ENCODE measurements at places on chromosomes 3 and 15.

DNA sequence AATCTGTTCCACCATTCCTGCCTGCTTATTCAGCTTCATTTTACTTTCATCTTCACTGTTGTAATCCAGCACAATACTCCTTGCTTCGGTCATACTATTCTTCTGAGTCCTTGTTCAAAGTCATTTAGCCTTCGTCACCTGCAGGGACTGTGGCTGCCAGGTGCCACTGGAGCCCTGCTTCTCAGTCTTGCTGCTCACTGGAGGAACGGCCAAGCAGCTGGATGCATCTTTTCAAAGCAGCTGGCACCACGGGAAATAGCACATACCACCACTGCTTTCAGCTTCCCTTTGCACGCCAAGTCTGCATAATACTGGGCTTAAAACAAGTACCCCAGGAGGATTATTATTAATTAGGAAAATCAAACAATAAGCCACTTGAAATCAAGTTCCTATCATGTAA is 287.6 kb downstream of the BCHE start:
- DNase-seq: peak; percentile 18

- no peak for DNase-seq
These were observed 156.0 kb upstream of the RGMA start for GRCh38 chr15:93244696-93245660.

DNA sequence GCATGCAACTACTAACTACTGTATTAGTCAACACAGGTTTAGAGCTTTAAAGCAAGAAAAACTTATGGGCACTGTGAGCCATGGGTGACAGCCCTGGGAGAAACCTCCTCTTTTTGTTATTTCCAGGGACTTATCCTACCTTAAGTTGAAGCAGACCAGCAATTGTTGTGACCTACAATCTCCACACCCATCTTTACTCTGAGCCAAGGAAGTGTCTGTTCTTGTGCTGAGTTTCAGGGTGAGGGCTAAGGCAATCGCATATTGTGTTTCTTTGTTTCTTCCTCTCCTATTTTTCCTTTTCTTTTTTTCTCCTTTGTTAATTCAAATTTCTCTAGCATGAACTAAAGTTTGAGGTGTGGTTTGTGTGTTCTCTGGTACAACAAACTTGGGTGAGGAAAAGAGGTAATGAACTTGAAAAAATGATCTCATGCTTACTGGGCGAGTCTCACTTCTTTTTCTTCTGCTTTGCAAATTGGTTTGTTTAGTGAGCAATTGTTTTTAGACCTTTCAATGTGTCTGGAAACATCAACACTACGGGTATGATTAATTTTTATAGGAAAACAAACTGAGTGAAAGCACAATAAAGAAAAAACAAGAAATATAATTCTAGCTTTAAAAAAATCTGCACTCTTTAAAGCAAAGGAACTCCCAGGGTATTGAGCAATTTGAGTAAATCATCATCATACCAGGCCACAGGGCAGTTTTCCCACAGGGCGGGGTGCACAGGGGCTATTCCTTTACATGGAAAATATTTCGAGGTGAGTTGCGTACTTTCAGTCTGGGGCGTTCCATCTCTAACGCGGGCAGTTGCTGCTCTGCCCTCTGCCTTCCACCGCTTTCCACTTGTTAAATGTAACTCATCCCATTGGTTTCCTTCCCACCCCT is 2.7 kb downstream of the UPK1B start:
- no peak for DNase-seq

- DNase-seq: no peak
These were observed 40.1 kb downstream of the TTC23 start for GRCh38 chr15:99209326-99209725.

DNA sequence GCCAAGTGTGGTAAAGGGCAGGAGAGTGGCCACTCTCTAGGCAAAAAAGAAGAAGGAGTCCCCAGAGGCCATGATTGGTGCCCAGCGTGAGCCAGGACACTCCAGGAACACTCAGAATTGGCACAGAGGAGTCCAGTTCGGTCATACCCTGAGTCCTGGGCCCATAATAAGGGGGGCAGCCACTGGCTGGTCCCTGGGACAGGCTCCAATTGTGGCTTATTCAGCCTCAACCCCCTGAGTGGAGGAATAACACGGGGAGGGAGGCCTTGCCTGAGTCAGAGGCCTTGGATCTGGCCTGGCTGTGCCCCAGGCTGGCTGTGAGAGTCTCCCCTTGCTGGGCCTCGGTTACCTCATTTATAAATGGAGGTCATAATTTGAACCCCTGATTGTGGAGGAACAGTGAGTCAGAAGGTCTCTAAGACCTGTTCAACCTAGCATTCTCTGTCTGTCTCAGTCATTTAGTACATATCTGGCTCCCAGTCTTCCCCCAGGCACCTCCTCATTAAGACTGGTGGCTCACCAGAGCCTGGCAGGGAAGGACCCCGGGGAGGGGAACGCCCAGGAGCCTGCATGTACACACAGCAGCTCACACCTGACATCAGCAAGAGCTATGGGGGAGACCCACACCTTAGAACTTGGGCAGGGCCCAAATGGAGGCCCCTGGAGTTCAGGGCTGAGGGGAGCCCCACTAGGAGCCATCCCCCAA is 95.9 kb upstream of the ATP2B2 start:
- no peak for DNase-seq

Measured in cerebellar cortex (tissue), 1 donor.